Activated CD8-positive, alpha-beta T cell treated with anti-CD3 and anti-CD28 coated beads for 36 hours (primary cell): ENCODE measurements at places on chromosomes 7 and 10. TPM values are rescaled to one million over a fixed set of nuclear protein-coding genes. Genes with fewer than 3 reads are reported as not detected.

OLAH gene
- 0.32 TPM for total RNA-seq

AKAP9 gene
- total RNA-seq = 24.8 TPM

FAM241B gene
- total RNA-seq = 10.8 TPM

ZNF727 gene
- not detected for total RNA-seq

RAMP3 gene
- not detected for total RNA-seq

LIPK gene
- total RNA-seq = not detected

GRID1 gene
- total RNA-seq = not detected

OPN4 gene
- total RNA-seq = not detected

TMEM196 gene
- not detected for total RNA-seq

SVOPL gene
- total RNA-seq = not detected

TFPI2 gene
- total RNA-seq = not detected

JAZF1 gene
- total RNA-seq = 3.3 TPM

GRID2IP gene
- total RNA-seq = 0.18 TPM

STARD3NL gene
- 28.8 TPM for total RNA-seq

SEMA3A gene
- total RNA-seq = 1.7 TPM
